ENCODE measurements at places on chromosomes 1 and 21. TPM values are rescaled to one million over a fixed set of nuclear protein-coding genes. Genes with fewer than 3 reads are reported as not detected.

Gene TP73
- 0.92 TPM for total RNA-seq

Gene NIT1
- total RNA-seq = 19.1 TPM

Gene COL6A1
- total RNA-seq = 65.0 TPM

Gene PTP4A2
- total RNA-seq = 444 TPM

Gene TEX38
- not detected for total RNA-seq

Gene KLHDC7A
- 0.23 TPM for total RNA-seq

Gene OPTC
- not detected for total RNA-seq

Gene KCNQ4
- total RNA-seq = 1.4 TPM

Gene ATAD3C
- total RNA-seq = not detected

Gene SLC1A7
- not detected for total RNA-seq

Gene KCNK2
- 34.8 TPM for total RNA-seq

Gene LYPD8
- total RNA-seq = not detected

Gene ESRRG
- total RNA-seq = 41.3 TPM

Gene SPRR5
- total RNA-seq = not detected

Gene KCNA3
- 28.8 TPM for total RNA-seq

Gene ELAVL4
- total RNA-seq = 119 TPM

Gene ITPKB
- total RNA-seq = 20.3 TPM

Gene LHX4
- not detected for total RNA-seq

All from diencephalon (tissue), 1 donor.